CD4-positive, alpha-beta memory T cell (primary cell): ENCODE measurements at places on chromosomes 13 and 19.

DNA sequence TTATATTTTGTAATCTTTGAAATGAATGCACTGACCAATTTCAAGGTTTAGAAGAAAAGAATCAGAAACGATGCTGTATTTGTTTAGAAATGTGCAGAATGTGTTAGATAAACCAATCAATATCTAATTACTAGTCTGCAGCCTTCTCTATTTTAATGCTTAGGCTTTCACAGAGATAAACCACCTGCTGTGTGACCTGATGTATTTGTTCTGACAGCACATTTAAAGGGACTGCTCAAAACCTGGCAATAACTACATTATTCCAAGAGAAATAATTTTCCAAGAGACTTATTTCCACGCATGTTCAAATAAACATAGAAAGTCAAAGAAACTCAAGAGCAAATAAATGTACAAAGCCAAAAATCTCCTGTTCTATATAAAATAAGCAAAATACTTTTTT lies 641.6 kb upstream of the PCDH20 start:
- no peak for DNase-seq

- DNase-seq: peak; percentile 72
Observed at GRCh38 chr13:109784590-109785140, 1.7 kb downstream of the IRS2 start.

DNA sequence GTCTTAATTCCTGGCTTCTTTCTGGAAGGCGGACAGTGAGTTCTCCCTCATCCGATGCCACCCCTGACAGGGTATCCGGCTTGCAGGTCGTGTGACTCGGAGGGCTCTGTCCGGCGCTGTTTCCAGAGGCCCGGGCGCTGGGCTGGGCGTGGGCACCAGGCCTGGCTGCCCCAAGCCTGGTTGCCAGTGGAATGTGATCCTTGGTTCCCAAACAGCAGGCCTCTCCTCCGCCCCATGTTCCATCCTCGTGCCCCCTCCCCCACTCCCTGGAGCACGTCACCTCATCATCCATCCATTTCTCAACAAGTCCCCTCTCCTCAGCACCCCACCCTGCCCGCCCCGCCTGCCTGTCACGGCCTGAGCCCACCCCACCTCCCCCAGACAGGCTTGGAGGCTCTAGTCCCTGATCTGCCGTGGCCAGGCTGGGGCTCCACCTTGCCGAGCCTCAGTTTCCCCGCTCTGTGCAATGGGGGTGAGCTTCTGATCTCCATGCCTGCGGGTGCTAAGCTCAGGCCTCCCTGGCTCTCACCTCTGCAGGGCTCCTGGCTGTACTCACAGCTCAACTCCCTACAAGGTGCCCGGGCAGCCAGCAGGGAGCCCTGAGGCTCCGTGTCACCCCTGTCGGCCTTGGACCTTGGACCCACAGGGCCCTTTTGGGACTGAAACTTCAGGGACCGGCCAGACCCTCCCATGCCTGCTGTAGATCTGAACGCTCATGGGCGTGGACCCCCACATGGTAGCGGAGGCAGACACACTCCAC lies 2.3 kb downstream of the TBXA2R start:
- DNase-seq: no peak

GRCh38 chr13:72097568-72097967 lies 230.6 kb upstream of the DACH1 start:
- no peak for DNase-seq

DNA sequence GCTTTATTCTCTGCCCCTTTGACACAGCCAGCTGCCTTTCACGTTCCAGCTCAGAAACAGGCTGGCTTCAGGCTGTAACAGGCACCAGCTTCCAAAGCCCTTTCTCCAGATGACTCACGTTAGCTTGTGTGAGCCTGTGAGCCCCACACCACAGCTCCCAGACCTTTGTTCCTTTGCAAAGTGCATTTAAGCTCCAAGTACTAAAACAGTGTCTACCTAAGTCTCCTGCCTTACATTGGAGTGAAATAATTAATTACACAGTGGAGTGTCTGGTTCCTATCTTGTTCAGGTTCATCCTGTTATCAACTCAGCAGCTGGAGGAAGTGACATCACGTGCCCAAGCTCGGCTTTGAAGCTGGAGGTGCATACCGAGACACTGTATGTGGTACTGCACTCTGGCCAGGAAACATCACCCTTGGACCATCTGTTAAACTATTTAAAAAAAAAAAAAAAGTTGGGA lies 475.8 kb downstream of the FOXO1 start:
- peak; percentile 70 for DNase-seq

- peak; percentile 28 for DNase-seq
Observed at GRCh38 chr19:58009666-58010301, 7.2 kb upstream of the ZNF606 start.

DNA sequence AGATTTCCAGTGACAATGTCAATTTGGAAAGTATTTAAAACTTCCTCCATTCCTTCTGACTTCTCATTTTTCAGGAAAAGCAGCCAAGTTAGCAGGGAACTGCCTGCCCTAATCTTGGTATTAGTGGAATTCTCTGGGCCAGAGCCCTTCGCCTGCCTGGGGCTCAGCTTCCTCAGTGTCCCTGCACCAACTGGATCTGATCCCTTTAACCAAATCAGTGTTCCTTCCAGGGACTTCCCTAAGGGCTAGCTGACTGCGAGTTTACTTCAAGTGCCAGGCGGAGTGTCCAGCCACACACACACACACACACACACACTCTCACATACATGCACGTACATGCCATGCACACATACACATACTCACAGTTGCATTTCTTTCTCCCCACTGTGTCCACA lies 20.0 kb downstream of the RAB20 start:
- DNase-seq: no peak

DNA sequence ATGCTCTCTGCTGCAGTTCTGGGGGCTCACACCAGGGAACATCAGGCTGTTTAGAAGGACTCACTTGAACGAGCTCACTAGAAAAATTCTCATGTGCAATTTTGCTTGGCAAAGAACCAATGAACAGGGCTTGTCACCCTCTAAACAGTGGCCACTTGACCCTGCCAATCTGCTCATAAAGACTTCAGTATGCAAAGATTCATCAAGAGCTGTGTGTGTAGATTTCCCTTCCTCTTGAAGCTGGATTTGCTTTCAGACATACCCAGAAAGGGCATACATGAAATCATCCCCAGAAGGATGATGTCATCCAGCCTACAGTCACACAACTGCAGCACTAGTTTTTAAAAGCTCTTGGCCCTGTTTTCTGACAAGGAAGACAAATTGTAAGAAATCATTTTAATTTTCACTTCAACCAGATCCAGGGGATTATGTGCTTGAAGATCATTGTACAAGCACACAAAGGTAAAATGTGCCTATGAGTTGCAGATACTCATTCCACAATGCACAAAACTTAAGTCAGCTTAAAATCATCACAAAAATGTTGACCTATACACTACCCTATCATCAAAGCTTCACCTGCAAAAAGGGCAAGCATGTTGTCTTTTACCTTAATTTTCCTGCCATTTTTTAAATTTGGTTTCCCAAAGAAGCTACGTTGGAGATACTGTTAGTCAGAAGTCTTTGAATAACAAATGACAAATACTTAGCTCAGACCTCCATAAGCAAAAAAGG lies 5.2 kb upstream of the STK24 start:
- no peak for DNase-seq

GRCh38 chr19:10517361-10517759 lies at the start of gene S1PR5:
S1PR5 (minus strand) TSS chr19:10517447; CDS start chr19:10515011, 2,436 bp downstream.
- DNase-seq: no peak

DNA sequence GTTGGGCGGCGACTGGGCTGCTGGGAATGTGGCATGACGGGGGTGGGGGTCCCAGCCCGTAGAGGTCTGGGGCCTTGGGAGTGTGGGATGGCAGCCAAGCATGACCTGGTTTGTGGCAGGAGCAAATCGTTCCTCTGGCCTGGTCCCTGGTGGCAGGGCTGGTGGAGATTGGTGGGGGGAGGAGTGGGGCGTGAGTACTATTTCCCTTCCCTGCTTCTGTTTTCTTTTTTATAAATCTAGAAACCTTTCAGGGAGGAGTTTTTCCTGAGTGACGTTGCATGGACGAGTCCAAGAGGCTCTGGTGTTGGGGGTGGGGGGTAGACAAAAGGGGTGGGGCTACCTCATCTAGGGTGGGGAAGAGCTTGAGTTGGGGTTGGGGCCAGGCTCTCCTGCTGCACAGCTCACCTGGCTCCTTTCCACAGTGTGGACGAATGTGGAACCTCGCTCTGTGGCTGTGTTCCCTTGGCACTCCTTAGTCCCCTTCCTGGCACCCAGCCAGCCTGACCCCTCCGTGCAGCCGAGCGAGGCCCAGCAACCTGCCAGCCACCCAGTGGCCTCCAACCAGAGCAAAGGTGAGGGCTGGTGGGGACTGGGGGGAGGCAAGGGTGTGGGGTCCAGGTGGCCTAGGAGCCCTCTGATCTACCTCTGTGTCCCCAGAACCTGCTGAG lies 15.4 kb upstream of the PRR19 start:
- no peak for DNase-seq

- DNase-seq: no peak
Observed at GRCh38 chr19:53989600-53990533, 1.6 kb upstream of the CACNG6 start.

GRCh38 chr13:38824342-38824741 lies 137.5 kb downstream of the FREM2 start:
- no peak for DNase-seq

DNA sequence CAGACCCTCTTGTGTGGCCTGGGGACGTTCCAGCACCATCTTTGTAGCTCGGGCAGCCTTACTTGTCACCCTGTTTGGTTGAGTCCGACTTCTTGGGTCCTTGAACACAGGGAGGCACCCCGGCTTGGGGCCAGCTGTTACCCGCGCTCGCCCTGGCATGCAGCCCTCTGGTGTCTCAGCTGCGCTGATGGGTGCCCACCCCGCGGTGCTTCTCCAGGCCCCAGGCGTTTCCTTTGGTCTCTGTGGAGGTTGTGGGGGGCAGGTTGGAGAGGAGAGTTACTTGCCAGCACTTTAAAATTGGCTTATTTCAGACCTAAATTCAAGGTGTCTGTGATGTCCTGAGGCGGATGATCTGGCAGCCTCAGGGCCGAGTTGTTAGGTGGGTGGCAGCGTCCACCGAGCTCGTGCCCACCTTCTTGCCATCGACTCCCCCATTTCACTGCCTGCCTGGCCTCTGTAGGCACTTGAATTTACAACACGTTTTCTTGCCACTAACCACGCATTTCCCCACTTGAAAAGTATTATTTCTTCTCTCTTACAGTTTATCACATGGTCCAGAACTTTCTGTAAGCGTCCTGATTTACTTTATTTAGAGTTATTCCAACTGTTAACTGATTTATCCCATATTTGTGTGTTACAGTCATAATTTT lies 16.9 kb downstream of the UBAC2 start:
- no peak for DNase-seq

GRCh38 chr13:49502954-49503353 lies 7.2 kb downstream of the PHF11 start:
- DNase-seq: no peak

DNA sequence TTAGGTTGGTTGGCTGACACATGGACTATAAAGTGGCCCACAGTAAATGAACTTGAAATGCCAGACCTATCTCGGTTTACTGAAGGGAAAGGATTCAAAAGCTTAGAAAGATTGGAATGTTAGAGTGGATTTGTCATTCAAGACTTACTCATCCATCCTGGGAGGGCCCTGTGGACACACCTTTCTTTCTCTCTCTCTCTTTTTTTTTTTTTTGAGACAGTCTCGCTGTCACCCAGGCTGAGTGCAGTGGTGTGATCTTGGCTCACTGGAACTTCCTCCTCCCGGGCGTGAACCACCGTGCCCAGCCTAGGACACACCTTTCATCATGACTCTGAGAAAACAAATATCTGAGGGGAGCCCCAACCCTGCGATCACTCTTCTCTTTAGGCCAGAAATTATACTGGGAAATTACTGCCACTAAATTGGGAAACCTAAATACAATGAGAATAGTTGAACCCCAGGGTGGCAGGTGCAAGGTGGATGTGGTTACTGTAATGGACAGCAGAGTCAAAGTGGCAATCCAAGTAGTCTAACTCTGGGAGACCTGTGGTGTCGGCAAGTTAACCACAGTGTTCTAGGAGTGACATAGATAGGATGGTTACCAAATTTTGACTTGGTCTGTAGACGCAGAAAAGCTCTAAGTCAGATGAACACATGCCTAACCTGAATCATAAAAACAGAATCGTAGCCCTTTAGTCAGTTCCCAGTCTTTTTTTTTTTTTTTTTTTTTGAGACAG lies 47.1 kb upstream of the ZMYM5 start:
- no peak for DNase-seq

DNA sequence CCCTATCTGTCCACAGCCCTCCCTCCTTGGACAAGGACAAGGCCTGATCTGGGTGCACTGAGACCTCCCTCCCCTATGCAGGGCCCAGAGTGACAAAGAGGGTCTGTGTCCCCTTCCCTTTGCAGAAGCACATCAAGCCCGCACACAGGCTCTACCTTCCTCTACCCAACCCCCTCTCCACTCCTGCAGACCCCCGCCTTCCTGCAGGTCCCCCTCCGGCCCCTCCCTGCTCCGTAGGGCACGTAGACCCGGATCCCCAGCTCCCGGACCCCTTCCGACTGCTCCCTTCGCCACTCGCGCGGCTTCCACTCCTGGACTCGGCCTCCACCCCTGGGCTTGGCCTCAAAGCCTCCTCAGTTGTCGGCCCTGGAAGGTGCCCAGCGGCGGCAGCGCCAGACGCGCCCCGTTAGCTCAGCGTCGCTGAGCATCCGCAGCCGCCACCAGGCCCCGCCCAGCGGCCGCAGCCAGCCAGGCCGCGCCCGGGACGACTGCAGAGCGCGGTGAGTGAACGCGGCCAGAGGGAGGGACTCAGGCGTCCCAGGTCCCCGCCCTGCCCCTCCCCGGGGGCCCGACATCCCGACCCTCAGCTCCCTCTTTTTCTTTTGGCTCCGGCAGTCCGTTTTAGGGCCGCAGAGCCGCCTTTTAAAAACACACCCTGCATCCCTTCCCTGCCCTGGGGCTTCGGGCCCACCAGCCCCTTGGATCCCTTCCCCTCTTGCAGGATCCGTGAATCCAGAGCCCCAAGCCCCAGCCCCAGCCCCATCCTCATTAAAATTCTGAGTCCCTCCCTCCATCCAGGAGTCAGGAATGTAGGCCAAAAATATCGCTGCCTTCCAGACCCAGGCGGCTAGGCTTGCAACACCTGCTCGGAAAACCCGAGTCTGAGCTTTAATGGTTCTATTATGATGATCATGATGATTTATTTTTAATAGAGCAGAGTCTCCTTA lies 1.5 kb upstream of the MYADM start:
- DNase-seq: peak; percentile 70

GRCh38 chr13:58823701-58824100 lies 1192.2 kb downstream of the PCDH17 start:
- no peak for DNase-seq

DNA sequence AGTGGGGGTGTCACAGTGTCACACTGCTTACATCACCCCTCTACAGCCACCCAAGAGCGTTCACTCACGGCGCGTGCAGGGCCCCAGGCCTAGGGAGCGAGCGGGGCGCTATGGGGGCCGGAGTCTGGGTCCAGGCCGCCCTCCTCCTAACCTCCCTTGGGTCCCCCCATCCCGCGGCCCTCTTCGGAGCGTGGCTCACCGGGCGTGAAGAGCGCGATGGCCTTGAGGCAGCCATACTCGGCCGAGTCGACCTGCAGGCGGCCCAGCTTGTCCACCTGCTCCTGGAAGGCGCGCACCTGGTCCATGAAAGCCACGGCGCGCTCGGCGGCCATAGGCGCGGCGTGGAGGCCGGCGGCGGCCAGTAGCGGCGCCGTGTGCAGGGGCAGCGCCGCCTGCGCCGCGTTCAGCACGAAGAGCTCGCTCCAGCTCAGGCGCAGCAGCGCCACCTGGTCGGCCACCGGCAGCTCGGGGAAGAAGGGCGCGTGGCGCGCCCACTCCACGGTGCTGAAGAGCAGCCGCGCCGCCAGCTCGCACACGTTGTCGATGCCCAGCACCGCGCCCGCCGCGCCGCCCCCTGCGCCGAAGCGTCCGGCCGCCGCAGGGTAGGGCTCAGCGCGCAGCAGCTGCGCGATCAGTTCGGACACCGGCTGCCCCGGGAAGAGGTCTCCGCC lies 9.4 kb downstream of the OCEL1 start:
- DNase-seq: peak; percentile 77
